ENCODE measurements at places on chromosomes 2 and 18.

DNA sequence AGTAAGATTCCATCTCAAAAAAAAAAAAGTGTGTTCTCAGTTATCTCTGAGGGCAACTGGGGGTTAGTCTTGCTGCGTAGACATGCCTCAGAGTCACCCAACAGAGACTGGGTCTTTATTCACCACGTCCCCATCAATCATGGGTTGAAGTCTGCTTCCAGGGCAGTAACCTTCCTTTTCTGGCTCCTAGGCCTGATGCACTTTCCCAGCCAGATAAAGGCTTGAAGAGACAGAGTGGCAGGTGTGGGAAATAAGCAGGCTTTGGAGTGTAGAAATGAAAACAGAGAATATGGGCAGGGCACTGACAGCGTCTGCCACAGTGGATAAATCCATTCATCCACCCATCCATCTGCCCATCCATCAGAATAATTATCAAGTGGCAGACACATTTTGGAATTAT, 134.1 kb upstream of the LGALSL start:
- no peak for DNase-seq

GRCh38 chr2:187988348-187988747, 303.3 kb upstream of the GULP1 start:
- no peak for DNase-seq

GRCh38 chr2:72936660-72937355, 19.5 kb downstream of the EMX1 start:
- no peak for DNase-seq

DNA sequence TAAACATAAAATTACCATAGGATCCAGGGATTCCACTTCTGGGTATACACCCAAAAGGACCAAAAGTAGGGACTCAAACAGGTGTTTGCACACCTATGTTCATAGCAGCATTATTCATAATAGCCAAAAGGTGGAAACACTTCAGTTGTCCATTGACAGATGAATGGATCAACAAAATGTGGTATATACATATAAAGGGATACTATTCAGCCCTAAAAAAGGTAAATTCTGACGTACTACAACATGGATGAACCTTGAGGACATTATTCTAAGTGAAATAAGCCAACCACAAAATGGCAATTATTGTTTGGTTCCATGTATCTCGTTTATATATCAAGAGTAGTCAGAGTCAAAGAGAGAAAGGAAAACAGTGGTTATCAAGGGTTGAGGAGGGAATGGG, 128.1 kb downstream of the MTCL1 start:
- no peak for DNase-seq

DNA sequence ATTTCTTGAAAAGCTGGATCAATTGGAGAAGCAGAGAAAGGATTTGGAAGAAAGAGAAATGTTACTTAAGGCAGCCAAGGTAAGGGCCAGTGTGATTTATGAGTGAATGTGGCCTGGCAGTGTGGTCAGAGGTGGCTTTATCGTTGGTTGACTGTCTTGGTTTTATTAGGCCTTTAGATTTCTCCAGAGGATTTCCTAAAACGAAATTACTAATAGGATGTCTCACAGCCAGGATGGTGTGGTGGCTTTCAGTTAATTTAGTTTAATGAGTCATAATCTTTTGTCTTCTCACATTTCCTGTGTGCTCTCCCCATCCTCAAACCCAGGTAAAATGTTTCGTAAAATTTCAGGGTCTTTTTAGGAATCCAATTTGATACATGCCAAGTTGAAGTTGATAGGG, 100.8 kb downstream of the TAF4B start:
- DNase-seq: no peak

- no peak for DNase-seq
Observed at GRCh38 chr18:50163505-50163904, 31.4 kb downstream of the MYO5B start.

DNA sequence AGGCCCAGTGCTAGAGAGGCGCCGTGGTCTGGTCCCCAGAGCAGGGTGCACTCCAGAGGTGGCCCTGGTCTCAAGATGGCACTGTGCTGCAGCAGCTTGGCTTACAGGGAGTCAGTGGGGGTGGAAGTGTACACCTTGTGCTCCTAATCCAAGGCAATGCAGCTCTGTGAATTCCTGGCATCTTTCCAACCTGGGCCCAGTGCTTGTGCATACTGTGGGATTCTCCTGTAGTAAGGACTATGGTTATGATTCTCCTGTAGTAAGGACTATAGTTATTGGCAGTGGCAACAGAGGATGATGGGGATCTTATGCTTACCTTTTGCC, 616.7 kb upstream of the REG3G start:
- DNase-seq: no peak

- no peak for DNase-seq
Observed at GRCh38 chr2:80830891-80831290, 526.3 kb upstream of the LRRTM1 start.

DNA sequence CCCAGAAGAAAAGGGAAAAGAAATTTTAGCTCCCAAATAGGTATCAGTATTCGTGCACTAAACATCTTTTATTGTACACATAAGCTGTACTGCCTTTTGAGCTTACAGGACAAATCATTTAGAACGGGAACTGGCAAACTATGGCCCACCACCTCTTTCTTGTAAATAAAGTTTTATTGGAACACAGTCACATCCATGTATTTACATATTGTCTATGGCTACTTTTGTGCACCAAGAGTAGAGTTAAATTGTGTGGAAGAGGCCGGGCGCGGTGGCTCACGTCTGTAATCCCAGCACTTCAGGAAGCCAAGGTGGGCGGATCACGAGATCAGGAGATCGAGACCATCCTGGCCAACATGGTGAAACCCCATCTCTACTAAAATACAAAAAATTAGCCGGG, 5.7 kb downstream of the TM4SF20 start:
- no peak for DNase-seq

- no peak for DNase-seq
Observed at GRCh38 chr2:224970311-224970710, 72.0 kb downstream of the DOCK10 start.

- no peak for DNase-seq
Observed at GRCh38 chr2:170162271-170162632, 15.7 kb upstream of the MYO3B start.

DNA sequence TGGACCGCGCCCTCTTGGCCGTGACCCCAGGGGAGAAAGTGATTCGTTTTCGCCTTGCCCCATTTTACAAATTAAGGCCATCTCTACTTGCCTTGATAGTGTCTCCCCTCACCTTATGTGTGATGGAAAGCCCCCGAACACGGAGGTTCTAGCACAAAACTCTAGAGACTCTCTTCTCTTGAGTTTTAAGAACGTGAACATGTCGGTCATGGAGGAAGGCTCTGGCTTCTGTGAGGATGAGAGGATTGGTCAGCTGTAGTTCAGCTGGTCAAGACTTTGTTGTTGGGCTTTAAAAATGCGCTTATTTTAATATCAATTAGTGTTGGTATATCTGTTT, 828 bp downstream of the DYNC1I2 start:
- no peak for DNase-seq

GRCh38 chr2:104213758-104214157, 640.2 kb upstream of the POU3F3 start:
- no peak for DNase-seq

- no peak for DNase-seq
Observed at GRCh38 chr2:28336264-28336980, 56.2 kb upstream of the FOSL2 start.

GRCh38 chr2:106020032-106020431, 174.1 kb downstream of the UXS1 start:
- DNase-seq: no peak

- DNase-seq: peak; percentile 9
Observed at GRCh38 chr2:69163109-69163508, 150.1 kb downstream of the ANTXR1 start.

GRCh38 chr18:68436485-68436884, 278.4 kb downstream of the TMX3 start:
- DNase-seq: no peak

DNA sequence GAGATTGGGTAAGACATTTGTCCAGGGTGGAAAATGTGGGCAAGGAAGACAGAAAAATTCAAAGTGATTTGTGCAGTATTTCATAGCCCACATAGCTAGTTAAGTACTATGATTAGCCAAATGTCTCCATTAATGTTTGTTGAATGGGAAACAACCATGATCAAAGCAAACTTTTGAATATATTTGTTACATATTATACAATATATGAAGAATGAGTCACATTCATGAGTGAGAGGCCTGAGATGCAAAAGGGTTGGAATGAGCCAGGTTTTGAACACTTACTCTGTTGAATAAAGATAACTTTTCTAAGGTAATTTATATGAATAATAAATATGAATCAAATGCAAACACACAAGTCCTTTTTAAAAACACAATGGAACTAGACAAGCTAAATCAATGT, 984.5 kb upstream of the CDH2 start:
- DNase-seq: no peak

DNA sequence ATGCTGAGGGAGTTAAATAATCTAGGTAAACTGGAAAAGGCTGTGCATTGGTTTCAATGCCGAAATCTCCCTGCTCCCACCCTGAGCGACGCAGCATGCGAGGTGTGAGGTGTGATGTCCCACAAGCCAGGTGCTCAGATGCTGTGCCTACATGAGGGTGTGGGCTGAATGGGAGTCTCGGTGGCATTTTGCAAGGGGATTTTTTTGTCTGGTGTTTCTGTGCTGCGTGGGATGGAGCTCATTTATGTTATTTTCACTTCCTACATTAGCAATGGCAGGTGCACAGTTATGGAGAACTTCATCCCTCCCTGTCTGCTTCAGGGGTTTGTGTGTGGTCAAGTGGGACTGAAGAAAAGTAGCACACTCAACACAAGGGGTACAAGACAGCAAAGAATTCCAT, 110.2 kb upstream of the CCDC68 start:
- DNase-seq: no peak

DNA sequence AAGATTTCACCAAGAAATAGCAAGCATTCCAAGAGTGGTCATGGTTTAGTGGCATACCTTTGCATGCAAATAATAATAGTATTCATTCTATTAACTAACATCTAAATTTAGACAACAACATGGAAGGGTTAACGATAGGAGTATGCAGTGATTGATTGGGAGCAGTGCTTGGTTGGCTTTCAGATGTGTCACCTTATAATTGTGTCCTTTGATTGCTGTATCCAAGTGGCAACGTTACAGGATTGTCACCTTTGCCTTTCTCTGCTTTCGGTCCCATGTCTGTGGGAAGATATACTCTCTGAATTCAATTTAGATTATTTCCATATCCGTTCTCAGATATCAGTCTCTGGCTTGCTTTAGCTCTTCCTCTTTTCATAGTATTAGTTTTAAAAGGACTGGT, 152.8 kb upstream of the MAP3K20 start:
- DNase-seq: no peak

DNA sequence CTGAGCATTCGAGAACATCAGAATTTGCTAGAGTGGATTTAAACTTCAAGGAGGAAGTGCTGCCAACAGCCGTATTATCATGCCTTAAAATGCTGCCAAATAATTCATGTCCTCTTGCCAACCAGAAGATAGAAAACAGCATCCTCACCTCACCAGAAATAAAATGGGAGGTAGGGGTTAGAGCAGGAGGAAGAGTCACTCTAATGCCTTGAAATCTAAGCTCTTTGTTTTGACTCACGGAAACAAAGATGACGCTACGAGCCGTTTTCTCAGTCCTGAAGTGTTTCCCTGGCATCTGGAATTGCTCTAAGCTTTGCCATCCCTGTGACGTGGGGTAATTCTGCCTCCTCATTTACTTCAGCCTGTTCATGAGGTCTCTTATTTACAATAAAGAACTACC, 97.1 kb downstream of the PRPF40A start:
- DNase-seq: no peak

GRCh38 chr2:158967731-158968395, 577 bp upstream of the TANC1 start:
- DNase-seq: no peak

GRCh38 chr2:23826040-23826439, 100.9 kb downstream of the ATAD2B start:
- no peak for DNase-seq

DNA sequence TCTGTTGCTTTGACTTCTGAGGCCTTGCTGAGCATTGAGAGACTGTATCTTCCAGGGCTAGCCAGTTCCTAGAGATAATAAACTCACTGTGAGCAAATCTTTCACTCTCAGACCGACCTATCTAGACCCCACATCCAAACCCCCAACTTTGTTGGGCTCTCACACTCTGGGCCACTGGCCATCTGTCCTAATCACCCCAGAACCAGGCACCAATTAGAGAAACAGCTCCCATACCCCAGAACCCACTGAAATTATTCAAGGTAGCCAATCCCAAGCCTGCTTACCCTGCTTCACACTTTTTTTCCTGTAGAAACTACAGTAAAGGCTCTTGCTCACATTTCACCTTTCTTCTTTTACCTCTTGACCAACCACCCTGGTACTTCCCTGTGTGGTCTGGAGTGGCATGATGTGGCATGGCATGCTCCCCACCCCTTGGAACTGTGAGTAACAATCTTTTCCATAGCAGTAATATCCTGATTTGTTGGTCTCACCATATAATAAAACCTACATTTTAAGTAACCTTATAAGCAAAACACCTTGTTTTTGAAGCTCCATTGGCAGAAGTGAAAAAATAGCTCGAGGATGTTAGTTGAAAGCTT, 55.2 kb downstream of the ANKRD12 start:
- no peak for DNase-seq

- no peak for DNase-seq
Observed at GRCh38 chr2:88036182-88036581, 19.4 kb downstream of the KRCC1 start.

- DNase-seq: no peak
Observed at GRCh38 chr2:179344280-179344964, 79.8 kb upstream of the SESTD1 start.

DNA sequence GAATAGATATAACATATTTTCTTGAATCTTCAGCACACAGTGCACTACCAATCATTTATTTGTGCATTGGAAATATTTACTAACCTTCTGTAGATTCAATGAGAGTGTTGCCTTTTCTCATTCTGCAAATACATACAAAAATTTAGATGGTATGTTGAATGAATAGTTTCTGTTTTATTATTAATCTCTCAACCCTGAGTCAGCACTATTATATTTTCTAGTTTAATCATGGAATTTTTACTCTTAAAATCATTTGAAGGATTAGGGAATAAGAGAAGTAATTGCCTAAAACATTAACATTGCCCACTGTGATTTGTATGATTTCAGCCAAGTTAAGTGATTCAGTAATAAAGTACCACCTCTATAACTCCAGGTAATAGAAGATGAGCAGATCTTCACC, 370.2 kb upstream of the CDH7 start:
- DNase-seq: no peak

DNA sequence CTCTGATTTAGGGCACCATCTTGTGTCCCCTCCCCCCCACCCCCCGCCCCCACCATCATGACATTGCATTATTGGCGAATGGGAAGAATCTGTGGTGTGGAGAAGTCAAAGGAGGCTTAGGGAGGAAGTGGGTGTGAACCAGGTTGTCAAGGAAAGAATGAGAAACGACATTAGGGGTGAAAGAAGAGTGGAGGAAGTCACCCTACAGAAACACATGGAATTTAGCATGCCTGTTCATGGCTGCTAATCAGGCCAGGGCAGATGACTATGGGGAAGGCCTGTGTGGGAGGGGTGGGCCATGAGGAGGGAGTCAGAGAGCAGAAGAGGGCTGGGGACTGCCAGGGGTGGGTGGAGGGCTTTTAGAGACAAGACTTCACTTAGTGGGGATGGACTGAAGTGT, 81.6 kb downstream of the AOX1 start:
- no peak for DNase-seq

GRCh38 chr18:32096946-32097345, 5.3 kb downstream of the RNF138 start:
- DNase-seq: no peak

Measured in CD4-positive, alpha-beta T cell treated with Interleukin-21 for 1 hour (primary cell).